RKO (cell line): ENCODE measurements at places on chromosomes 1 and 21.

- DNase-seq: no peak
Measured at GRCh38 chr1:194045416-194045815, 859.0 kb upstream of the B3GALT2 start.

DNA sequence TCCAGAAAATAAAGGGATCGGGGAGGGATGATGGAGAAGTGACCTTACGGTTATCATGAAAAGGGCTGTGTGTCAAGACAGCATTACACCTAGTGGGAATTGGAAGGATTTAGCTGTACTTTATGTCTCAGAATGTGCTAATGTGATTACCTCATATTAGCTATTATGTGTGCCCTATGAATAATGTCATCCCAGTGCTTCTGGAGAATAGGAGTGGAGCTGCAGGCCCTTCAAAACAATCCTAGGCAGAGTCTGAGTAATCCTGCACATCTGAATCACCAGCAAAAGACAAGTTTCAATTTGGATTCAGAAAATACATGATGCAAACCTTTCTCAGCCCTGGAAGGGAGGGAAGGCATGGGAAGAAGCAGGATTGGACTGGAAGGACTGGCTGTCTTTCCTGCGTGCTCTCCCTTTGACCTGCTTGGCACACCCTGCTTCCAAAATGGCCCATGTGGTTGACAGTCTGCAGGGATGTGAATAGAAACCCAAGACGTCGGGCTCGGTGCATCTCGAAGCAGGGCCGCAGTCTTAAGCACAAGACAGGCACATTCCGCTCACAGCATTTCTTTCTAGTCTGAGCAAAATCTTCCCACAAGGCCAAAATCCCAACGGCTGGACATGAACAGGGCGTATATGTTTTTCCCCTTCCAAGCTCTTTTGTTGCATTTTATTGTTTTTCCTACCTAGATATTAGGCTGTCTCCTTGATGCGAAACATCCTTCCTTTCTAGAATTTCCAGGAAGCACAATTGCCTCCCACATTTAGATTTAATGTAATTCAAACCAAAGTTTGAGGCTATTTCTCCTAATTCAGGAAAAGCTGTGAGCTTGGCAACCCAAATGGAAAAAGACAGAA, 54.3 kb upstream of the TARBP1 start:
- DNase-seq: peak; percentile 72

- DNase-seq: no peak
Measured at GRCh38 chr1:198934426-198934825, 295.6 kb downstream of the PTPRC start.

- DNase-seq: peak; percentile 83
Measured at GRCh38 chr1:185017338-185017737, 28.0 kb upstream of the RNF2 start.

- no peak for DNase-seq
Measured at GRCh38 chr1:40803902-40804301, 20.3 kb downstream of the KCNQ4 start.
